Activated T-cell treated with anti-CD3 and anti-CD28 coated beads, Interleukin-2, amount 50 U/mL, for 72 hours (primary cell): ENCODE measurements at places on chromosomes 12 and 14. TPM values are rescaled to one million over a fixed set of nuclear protein-coding genes. Genes with fewer than 3 reads are reported as not detected.

- no peak for DNase-seq
Measured at GRCh38 chr12:49946086-49946485, 4.5 kb upstream of the AQP2 start.

FAM222A gene
- 0.53 TPM for total RNA-seq

TSHR gene
- not detected for total RNA-seq

VDR gene
- 224 TPM for total RNA-seq

POU6F1 gene
- 12.0 TPM for total RNA-seq

OR6S1 gene
- not detected for total RNA-seq

- no peak for DNase-seq
Measured at GRCh38 chr14:96351986-96352385, 11.2 kb downstream of the ATG2B start.

RTL1 gene
- total RNA-seq: not detected

KLRK1 gene
- 18.9 TPM for total RNA-seq

DNA sequence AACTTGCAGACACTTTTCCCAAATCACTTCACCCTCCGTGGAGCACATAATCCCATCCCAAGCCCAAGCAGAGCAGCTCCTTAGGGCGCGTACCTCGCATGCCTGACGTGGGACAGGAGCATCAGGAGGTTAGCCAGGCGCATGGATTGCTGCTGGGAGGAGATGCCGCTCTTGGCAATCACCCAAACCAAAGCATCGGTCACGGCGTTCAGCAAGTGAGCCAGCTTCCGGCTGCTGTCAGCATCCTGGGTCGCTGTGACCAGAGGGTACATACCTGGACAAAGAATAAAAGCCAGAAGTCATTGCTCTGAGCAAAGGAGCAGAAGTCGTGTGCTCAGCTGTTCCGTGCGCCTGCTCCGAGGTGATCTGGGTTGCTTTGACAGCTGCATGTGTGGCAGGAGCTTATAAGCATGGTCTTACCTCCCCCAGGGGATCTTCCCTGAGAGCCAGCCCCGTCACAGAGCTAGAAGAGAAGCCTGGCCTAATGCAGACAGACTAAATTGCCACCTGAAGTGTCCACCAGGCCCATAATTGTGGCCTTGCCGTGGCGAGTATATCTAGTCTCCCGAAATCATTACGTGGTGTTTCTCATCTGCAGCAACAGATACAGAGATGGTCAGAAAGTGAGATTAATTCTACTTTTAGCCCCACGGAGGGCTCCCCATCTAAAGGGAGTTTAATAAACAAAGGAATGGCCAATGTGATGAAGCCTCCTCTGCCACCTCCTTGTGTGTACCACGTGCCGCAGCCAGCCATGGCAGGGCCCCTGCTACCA lies 59.1 kb downstream of the ESR2 start:
- no peak for DNase-seq
